ENCODE measurements at places on chromosomes 1 and 21.

DNA sequence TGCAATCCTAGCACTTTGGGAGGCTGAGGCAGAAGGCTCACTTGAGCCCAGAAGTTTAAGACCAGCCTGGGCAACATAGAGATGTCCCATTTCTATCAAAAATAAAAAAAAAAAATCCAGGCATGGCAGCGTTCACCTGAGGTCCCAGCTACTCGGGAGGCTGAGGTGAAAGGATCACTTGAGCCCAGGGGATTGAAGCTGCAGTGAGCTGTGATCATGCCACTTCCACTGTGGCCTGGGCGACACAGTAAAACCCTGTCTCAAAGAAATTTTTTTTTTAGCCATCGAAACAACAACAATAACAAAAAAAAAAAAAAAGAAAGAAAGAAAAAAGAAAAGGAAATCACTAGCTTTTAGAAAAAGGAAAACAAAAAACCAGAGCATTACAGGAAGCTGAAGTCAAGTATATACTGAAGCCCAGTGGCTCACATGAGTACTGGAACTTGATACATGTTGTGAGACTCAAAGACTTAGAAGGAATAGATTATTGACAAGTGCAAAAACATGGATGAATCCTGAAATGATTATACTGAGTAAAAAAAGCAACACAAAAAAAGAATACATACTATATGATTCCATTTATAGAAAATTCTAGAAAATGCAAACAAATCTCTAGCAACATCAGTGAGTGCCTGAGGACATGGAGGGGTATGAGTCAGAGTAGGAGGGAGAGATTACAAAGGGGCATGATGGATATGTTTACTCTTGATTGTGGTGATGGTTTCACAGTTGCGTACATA, 6.1 kb upstream of the RABGAP1L start:
- DNase-seq, result no peak

DNA sequence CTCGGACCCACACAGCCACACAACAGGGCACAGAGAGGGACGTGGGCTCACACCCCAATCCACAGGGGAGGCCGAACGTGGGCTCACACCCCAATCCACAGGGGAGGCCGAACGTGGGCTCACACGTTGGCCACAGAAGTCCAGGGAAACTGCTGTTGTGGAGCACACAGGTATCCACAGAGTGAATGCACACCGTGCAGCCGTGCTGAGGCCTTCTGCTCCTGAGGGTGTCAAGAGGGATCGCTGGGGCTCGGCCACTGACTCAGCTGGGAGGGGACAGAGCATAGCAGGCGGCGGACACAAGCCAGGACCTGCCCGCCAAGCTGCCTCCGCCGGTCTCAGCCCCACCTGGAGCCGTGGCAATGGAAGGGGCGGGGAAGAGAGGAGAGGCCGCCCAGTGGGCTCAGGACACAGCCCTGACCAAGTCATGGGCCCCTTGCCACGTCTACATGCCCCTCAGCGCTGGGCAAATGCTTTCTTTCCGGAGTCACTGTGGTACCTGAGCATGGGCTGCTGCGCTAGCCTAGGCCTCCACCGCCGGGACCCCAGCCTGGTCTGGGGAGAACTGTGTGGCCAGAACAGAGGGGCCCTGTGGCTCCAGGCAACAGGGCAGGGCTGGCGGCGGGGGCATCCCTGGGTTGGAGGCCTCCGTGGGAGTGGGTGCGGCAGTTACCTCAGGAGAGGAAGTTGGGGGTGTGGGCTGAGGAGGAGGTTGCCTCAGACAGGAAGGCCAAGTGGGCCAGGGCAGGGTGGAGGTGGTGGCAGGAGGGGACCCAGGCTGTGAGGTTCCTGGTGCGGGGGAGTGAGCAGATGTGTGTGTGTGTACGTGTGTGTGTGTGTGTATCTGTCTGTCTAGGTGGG, 1.2 kb downstream of the SYTL1 start:
- DNase-seq, result peak; percentile 37

GRCh38 chr21:33396436-33396835, 6.8 kb upstream of the IFNGR2 start:
- DNase-seq, result no peak

GRCh38 chr1:56450004-56450666, 129.2 kb downstream of the PLPP3 start:
- DNase-seq, result no peak

DNA sequence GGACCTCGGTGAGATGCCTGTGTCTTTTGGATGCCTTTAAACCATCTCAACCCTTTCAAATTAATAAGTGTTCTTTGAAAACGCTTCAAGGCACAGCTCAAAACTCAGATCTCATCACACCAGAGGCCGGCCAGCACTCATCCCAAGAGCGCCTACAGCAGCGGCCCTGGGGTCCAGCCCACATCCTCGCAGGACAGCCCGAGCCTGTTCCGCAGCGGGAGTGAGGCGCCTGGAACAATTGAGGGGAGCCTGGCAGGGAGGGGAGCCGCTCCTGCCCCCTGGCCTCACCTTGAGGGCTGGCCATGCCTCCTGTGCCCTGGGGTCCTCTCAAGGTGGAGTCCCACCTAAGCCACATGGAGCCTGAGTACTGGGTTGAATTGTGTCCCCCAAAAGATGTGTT, 37.9 kb downstream of the ACOT7 start:
- no peak for DNase-seq

DNA sequence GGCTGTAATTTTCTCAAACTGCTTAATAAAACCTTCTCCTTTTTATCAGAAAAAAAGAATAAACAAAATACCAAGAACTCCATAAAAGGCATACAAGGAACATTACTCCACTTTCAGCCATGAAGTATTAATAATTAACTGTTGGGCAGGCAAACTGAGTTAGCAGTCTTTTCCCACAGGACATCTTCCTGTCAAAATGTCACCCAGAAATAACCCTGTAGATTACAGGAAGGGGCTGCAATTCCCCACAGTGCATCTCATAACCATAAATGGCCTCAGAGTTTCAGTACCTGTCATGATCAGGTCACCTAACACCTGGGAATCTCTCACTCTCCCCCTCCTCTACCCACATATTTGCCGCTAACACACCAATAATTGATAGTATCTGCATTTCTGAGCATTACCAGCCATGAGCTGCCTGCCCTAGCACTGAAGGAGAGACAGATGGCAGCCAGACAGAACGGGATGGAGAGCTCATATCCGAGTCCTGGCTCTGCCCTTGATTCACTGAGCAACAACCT, 475.0 kb downstream of the SMYD3 start:
- DNase-seq, result no peak

GRCh38 chr21:16040601-16041000, 310.8 kb downstream of the USP25 start:
- no peak for DNase-seq

GRCh38 chr21:40853956-40854688, 7.2 kb upstream of the DSCAM start:
- DNase-seq, result no peak

- DNase-seq, result no peak
Measured at GRCh38 chr1:27505420-27505680, 15.4 kb upstream of the WASF2 start.

GRCh38 chr1:197521118-197521739, 253.2 kb downstream of the CRB1 start:
- DNase-seq, result peak; percentile 69

DNA sequence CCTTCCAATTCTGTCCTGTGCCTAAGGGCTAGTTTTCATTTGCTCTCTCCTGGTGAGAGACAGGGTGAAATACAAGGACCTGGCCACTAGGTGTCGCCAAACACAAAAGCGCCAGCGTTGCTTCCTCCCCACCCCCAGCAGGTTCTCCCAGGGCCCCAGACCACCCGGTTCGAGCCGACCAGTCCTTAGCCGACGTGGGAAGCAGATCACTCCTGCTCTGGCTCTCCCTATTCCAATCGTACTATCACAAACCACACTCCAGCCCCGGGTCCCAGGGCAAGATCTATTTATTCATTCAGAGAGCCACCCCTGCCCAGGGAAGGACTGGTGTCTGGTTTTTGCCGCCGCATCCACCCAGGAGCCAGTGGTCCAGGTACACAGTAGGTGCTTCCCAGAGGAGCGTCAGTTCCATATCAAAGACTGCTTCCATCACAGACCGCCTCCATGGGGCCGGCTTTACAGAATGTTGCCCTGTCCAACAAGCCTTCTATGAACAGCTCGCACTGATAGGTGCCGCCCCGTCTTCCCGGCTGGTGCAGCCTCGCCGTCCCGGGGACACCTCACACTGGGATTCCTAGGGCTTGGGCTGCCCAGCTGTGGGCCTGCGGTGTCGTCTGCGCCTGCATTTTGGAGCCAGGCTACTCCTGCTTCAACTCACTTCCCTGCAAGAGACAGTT, 35.0 kb downstream of the CTNNBIP1 start:
- peak; percentile 64 for DNase-seq

DNA sequence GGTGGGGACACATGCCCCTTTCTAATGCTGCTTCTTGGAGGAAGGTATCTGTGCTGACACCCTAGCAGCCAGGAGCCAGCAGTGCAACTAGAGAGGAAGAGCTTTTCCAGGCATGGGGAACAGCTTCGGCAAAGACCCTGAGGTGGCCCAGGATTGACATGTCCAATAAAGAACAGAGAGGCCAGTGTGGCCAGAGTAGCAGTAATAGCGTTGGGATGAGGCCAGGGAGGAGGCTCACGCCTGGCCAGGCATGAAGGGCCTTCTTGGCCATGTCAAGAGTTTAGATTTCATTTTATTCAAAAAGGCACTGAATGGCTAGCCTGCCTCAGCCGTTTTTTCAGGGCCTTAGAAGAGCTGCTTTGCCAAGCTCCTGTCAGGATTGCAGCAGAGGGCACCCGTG, 16.3 kb upstream of the ADAMTSL4 start:
- DNase-seq, result no peak

- peak; percentile 21 for DNase-seq
Measured at GRCh38 chr1:201795066-201795465, 33.9 kb upstream of the IPO9 start.

- DNase-seq, result peak; percentile 36
Measured at GRCh38 chr1:192905049-192905448, 96.2 kb downstream of the RGS2 start.

- DNase-seq, result no peak
Measured at GRCh38 chr1:21657456-21658190, 11.5 kb downstream of the RAP1GAP start.

- no peak for DNase-seq
Measured at GRCh38 chr1:31376375-31377134, 3.7 kb upstream of the FABP3 start.

DNA sequence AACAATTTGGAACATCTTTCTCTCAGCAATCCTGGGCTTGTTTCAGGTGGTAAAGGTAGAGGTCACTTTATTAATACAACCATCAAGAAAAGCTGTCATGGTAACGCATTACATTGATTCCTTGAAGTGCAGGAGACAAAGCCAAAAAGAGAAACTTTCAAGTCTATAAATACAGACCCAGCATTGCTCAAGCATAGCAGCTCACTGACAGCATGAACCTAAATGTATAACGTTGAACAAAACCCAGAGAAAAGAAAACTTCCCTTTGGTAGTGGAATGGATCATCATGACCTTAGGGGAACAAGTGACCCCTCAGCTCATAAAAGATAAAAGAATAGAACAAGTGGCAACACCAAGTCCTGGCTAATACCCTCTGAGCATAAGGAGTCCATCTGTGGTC, 332.2 kb downstream of the NTNG1 start:
- DNase-seq, result no peak

GRCh38 chr21:18138507-18138906, 106.1 kb upstream of the CHODL start:
- DNase-seq, result no peak

DNA sequence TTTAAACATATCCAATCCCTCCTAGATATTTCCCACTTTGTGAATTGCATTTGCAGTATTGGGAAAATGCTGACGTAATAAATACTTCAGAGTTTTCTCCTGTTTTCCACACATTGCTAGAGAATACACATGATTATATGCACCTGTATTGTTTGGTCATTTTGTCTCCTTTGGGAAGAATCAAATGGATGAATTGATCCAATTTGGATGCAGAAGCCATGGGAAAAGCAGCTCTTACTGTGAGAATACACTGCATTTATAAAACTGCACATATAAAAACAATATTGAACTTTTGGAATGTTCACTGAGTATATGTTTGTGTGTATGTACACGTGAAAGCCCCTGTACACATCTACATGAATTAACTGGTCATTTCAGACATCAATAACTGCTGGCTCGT, 306.6 kb upstream of the LYPLAL1 start:
- no peak for DNase-seq

GRCh38 chr1:206526064-206526911, 19.0 kb downstream of the RASSF5 start:
- DNase-seq, result no peak

DNA sequence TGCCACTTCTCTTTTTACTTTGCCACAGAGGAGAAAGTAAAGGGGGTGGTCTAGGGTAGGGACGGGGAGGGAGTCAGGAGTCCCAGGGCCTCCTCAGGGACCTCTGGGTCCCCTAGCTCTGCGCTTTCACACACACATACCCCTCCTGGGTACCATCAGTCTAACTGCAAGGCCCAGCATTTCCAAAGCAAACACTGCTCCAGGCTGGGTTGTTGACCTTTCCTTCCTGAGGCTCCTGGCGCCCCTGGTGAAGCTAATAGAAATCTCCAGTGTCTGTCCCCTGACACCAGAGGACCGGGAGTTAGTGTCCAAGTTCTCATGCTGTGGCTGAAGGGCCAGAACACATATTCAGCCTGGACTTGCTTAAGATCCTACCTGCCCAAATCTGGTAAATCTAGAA, 3.9 kb downstream of the TMEM63A start:
- DNase-seq, result no peak

- DNase-seq, result no peak
Measured at GRCh38 chr1:38153778-38154470, 107.3 kb upstream of the POU3F1 start.

GRCh38 chr1:159902541-159902940, 2.6 kb upstream of the CFAP45 start:
- peak; percentile 70 for DNase-seq

DNA sequence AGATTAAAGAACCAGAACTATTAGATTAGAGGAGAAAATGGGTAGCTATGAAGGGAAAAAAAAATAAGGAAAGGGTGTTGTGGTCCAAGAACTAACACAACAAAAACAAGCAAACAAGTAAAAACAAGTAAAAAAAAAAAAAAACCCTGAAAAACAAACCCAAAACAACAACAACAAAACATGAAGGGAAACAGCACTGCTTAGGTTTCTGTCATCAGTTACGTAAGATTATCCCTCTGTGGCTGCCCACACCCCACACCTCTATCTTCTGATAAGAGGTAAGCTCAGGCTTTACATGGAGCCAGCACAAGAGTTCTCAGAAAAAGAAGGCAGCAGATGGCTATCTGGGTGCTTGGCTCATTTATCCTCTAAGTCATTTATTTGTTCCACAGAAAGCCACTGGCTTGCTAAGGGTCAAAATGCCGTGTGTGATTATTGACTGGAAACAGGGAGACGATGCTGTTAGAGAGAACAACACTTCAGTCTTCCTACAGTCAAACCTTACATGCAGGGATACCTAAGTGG, 57.5 kb downstream of the KIAA0319L start:
- no peak for DNase-seq

DNA sequence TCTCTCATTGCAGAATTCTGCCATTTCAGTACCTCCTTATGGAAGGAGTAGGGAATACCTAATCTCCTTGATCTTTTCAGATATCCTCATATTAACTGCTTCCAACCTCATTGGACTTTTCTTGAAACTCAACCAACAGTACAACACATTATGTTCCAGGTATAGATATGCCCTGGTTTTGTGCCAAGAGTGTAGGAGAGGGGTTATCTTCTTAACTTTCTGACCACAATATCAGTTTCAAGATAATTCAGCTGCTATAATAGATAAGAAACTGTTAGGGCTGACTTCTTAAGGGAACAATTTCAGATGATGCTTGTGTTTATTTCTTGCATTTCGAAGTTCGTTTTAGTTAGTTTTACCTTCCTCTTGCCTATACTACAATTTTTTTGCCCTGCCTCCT, 2.1 kb upstream of the LPGAT1 start:
- DNase-seq, result no peak

Measured in inflammatory macrophage treated with lipopolysaccharide for 4 hours (primary cell).